ENCODE measurements at places on chromosomes 3 and 15. TPM values are rescaled to one million over a fixed set of nuclear protein-coding genes. Genes with fewer than 3 reads are reported as not detected.

TM4SF4 gene
- total RNA-seq: not detected

GRCh38 chr3:56915966-56916586 is 114.3 kb upstream of the ARHGEF3 start:
- no peak overlapping the region for H3K4me3 ChIP-seq
- peak overlapping the region; percentile 53 for H3K27ac ChIP-seq
- DNase-seq: peak; percentile 49
- H3K36me3 ChIP-seq: no peaks in the 10 kb centered on the region

GRCh38 chr15:63794271-63794670 is 39.5 kb downstream of the HERC1 start:
- H3K27ac ChIP-seq: no peak overlapping the region
- no peaks in the 10 kb centered on the region for H3K27me3 ChIP-seq
- H3K36me3 ChIP-seq: no peaks in the 10 kb centered on the region
- DNase-seq: no peak

DNA sequence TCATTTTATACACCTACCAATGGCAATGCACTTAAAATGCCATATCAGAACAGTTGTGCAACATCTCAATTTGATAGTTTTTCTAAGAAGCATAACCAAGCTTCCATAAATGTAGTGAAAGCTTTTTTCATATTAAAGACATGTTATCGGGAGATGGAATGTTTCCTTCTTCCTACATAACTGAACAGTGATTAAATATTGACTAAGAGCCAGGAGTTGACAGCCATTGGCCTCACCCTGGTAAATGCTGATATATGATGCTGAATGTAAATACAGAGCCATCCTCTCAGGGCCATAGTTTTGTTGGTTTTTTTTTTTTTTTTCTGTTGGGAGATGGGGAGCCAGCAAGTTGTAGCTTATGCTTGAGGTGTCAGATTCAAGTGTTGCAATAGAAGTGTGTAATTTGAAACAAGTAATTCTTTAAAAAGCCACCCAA is 203.3 kb upstream of the IL12A start:
- no peak overlapping the region for H3K4me3 ChIP-seq
- DNase-seq: no peak
- peak overlapping the region; percentile 82 for H3K27ac ChIP-seq
- no peaks in the 10 kb centered on the region for H3K27me3 ChIP-seq

DNA sequence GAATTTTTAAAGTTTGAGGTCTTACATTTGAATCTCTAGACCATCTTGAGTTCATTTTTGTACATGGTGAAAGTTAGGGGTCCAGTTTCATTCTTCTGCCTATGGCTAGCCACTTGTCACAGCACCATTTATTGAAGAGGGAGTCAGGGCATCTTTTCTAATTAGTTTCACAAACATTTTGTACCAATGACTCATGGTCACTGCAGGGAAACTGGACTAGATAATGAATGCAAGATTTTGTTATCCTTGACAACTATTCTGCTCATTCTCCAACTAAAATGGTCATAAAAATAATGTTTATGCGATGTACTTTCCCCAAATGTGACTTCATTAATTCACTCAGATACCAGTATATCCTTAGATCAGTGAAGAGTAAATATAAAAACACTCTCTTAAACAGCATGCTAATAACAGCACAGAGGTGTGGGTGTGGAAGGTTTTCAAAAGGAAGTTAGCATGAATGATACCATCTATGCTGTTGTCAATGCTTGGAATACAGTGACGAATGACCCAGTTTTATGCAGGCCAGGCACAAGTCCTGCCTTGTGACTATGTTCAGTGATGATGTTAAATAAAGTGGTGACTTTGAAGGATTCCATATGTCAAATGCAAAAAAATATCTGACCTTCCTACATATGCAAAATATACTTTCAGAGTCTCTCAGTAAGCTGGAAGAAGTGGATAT is 314.9 kb upstream of the TMCO5A start:
- H3K27me3 ChIP-seq: no peaks in the 10 kb centered on the region
- H3K4me3 ChIP-seq: no peak overlapping the region
- DNase-seq: no peak
- H3K27ac ChIP-seq: no peak overlapping the region
- no peaks in the 10 kb centered on the region for H3K4me1 ChIP-seq
- no peaks in the 10 kb centered on the region for H3K36me3 ChIP-seq

DNA sequence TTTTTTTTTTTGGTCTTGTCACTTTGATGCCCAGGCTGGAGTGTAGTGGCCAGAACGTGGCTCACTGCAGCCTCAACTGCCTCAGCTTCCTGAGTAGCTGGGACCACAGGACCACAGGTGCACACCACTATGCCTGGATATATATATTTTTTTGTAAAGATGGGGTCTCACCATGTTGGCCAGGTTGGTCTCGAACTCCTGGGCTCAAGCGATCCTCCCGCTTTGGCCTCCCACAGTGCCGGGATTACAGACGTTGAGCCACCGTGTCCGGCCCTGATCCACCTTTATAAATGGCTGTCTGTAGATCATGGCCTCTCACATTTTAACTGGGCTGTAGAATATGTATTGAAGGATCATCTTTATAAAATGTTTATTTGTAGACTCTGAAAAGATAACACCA is 1.9 kb upstream of the EIF3J start:
- DNase-seq: no peak
- no peaks in the 10 kb centered on the region for H3K36me3 ChIP-seq
- H3K27me3 ChIP-seq: no peaks in the 10 kb centered on the region
- no peak overlapping the region for H3K4me3 ChIP-seq

GRCh38 chr15:79678032-79678701 is 218.6 kb downstream of the MTHFS start:
- no peak overlapping the region for H3K27ac ChIP-seq
- no peaks in the 10 kb centered on the region for H3K36me3 ChIP-seq
- no peak for DNase-seq
- H3K27me3 ChIP-seq: no peaks in the 10 kb centered on the region

Data from transverse colon (tissue), 4 donors.